ENCODE measurements at places on chromosomes 4 and X. TPM values are rescaled to one million over a fixed set of nuclear protein-coding genes. Genes with fewer than 3 reads are reported as not detected.

Gene VCX3A
- not detected for total RNA-seq

Gene KIAA1210
- not detected for total RNA-seq

GRCh38 chrX:46040001-46040400 lies 505.2 kb downstream of the ZNF674 start:
- H3K4me1 ChIP-seq, result no peaks in the 10 kb centered on the region
- no peaks in the 10 kb centered on the region for H3K27me3 ChIP-seq
- no peak for DNase-seq

GRCh38 chr4:83113429-83113786 lies 1.1 kb downstream of the PLAC8 start:
- no peaks in the 10 kb centered on the region for H3K36me3 ChIP-seq
- peaks cover 10% of the 10 kb centered on the region for H3K27me3 ChIP-seq
- no peak overlapping the region for H3K27ac ChIP-seq
- no peak overlapping the region for H3K4me3 ChIP-seq
- H3K4me1 ChIP-seq, result peaks cover 20% of the 10 kb centered on the region
- no peak for DNase-seq

DNA sequence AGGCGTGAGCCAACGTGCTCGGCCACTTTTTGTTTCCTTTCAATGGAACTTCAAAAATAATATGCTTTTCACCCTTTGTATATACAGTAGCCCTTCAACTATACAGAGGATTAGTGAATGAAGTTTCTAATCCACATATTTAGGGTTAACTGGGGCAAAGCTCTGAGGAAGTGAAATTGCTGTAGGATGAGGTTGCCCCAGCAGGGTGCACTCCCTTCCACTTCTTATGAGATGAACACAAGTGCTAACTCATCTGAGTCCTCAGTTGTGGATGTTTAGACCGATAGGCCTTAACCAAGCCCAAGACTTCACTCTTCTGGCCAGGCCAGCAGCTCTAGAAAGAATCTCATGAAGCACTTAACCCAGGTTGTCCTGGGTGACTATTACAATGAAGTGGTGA lies 29.1 kb upstream of the CT55 start:
- H3K36me3 ChIP-seq, result no peaks in the 10 kb centered on the region
- no peaks in the 10 kb centered on the region for H3K4me1 ChIP-seq
- no peak overlapping the region for H3K27ac ChIP-seq
- no peaks in the 10 kb centered on the region for H3K27me3 ChIP-seq

Gene TCEAL7
- total RNA-seq, result 16.5 TPM

- H3K27ac ChIP-seq, result no peak overlapping the region
- H3K36me3 ChIP-seq, result no peaks in the 10 kb centered on the region
- no peaks in the 10 kb centered on the region for H3K27me3 ChIP-seq
- no peak for DNase-seq
- no peaks in the 10 kb centered on the region for H3K4me1 ChIP-seq
- no peak overlapping the region for H3K4me3 ChIP-seq
These were observed 41.0 kb upstream of the JADE1 start for GRCh38 chr4:128768373-128768996.

DNA sequence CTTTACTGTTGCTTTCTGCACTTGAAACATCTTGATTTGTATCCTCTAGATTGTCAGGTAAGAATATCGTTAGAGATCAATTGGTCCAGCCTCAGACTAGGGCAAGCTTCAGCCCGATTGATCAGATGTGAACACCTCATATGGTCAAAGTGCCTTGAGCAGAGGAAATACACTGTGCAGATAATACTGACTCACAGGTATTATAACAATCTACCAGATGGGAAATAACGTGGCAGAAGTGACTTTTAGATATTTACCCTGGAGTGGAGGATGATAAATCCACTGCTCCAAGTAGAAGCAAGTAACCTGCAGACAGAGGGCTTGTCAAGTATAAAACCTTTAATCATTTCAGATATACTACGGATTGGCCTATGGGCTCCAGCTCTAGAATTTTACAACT lies 17.9 kb downstream of the VEGFC start:
- H3K4me3 ChIP-seq, result no peak overlapping the region
- no peak for DNase-seq
- H3K27ac ChIP-seq, result no peak overlapping the region
- no peaks in the 10 kb centered on the region for H3K4me1 ChIP-seq

GRCh38 chrX:56729152-56729850 lies at the start of gene NBDY:
Gene NBDY, plus strand, starts transcription at chrX:56729243. Its CDS starts 111 bp downstream, at chrX:56729354.
- H3K36me3 ChIP-seq, result no peaks in the 10 kb centered on the region
- peak; percentile 46 for DNase-seq
- H3K4me3 ChIP-seq, result peak within 1 kb of the TSS; percentile 80
- peak within 1 kb of the TSS; percentile 91 for H3K27ac ChIP-seq
- H3K27me3 ChIP-seq, result no peaks in the 10 kb centered on the region
- H3K4me1 ChIP-seq, result no peaks in the 10 kb centered on the region

DNA sequence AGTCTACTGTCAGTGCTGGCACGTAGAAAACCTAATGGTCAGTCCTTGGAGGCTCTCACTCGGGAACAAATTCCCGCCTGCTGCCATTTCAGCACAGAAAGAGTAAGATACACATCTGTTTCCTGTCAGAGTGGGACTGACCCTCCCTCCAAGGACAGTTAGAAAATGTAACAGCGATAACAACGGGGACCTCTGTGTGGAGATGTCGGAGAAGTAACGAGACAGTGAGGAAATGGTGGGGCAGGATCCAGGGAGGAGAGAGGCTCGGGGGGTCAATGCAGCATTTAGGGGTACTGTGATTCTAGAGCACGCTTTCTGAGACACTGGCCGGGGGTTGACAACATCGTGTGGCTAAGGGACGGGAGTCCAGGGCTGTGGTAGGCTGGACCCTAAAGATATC lies 36.0 kb upstream of the SORCS2 start:
- DNase-seq, result no peak
- H3K4me3 ChIP-seq, result no peak overlapping the region
- H3K27me3 ChIP-seq, result no peaks in the 10 kb centered on the region
- H3K27ac ChIP-seq, result no peak overlapping the region
- H3K4me1 ChIP-seq, result no peaks in the 10 kb centered on the region

Gene SYNPO2
- total RNA-seq, result 3.4 TPM

Gene GIMD1
- not detected for total RNA-seq

DNA sequence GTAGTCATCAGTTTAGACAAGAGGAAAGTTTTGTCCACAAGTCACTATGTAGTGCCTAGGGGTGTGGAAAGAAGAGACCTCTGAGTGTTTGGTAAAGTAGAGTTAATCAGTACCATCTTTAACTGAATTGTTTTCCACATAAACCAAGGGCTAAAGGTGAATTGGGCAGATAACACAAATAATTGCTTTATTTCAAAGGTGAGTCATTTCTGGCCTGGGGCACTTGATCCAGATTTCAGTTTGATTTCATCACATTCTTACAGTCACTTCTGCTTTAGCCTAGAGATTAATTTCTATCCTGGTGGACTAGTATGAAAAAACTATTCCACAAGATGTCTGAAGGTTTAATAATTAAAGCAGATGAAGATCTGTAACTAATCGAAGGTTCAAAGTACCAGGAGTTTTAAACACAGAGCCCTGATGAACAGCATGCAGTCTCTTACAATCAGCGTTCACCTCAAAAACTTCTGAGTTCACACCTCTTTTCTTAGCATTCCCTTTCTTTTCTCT lies 74.5 kb upstream of the BOD1L1 start:
- no peaks in the 10 kb centered on the region for H3K36me3 ChIP-seq
- H3K27ac ChIP-seq, result no peak overlapping the region
- DNase-seq, result no peak
- no peak overlapping the region for H3K4me3 ChIP-seq

Gene LRIT3
- 0.43 TPM for total RNA-seq

DNA sequence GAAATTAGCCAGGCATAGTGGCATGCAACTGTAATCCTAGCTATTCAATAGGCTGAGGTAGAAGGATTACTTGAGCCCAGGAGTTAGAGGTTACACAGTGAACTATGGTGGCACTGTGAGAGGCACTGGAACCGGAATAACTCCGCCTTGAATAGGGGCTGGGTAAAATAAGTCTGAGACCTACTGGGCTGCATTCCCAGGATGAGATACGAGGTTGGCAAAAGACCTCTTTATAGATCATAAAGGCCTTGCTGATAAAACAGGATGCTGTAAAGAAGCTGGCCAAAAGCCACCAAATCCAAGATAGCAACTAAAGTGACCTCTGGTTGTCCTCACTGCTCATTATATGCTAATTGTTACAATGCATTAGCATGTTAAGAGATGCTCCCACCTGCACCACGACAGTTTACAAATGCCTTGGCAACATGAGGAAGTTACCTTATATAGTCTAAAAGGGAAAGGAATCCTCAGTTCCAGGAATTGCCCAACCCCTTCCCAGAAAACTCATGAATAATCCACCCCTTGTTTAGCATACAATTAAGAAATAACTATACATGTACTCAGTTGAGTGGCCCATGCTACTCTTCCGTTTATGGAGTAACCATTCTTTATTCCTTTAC lies 88.6 kb downstream of the CENPC start:
- H3K4me1 ChIP-seq, result no peaks in the 10 kb centered on the region
- H3K27ac ChIP-seq, result no peak overlapping the region
- H3K27me3 ChIP-seq, result no peaks in the 10 kb centered on the region
- DNase-seq, result peak; percentile 39

DNA sequence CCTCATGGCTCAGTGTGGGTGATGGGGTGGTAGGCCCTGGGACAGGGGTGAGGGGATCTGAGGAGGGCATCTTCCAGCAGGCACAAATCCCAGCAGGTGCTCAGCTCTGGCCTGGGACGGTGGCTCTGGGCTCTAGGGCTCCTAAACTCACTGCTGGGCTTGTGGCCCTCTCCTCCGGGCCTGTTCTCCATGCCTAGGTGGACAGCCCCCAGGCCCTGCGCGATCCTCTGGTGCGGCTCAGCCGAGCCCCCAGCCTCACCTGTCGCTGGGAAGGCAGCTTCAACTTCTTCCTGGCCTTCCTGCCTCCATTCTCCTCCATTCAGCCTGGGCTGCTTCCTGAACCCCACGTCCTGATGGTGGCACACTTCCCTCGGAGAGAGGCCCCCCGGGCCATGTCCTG lies 19.3 kb upstream of the FGFR3 start:
- no peaks in the 10 kb centered on the region for H3K27me3 ChIP-seq
- peaks cover 18% of the 10 kb centered on the region for H3K4me1 ChIP-seq
- H3K27ac ChIP-seq, result no peak overlapping the region
- H3K4me3 ChIP-seq, result no peak overlapping the region

DNA sequence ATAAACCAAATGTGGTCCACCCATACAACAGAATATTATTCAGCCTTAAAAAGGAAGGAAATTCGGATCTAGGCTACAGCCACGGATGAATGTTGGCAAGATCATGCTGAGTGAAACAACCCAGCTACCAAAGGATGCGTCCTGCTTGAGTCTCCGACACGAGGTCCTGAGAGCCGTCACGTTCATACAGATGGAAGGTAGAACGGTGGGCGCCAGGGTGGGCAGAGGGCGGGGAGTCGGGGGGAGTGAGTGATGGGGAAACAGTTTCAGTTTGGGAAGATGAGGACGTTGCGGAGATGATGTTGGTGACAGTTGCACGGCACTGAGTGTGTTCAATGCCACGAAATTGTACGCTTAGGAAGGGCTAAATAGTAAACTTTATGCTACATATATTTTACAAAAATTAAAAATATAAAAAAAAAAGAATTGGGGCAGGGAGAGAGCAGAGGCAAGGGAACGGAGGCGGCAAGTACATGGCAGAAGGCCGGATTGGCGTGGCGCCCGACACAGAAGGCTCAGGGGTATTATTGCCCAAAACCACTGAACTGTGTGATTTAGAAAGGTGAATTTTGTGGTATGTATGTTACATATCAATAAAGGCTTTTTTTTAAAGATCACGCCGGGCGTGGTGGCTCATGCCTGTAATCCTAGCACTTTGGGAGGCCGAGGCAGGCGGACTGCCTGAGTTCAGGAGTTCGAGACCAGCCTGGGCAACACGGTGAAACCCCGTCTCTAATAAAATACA lies 14.8 kb upstream of the MXD4 start:
- no peak for DNase-seq
- H3K4me1 ChIP-seq, result no peaks in the 10 kb centered on the region
- no peaks in the 10 kb centered on the region for H3K36me3 ChIP-seq
- no peak overlapping the region for H3K4me3 ChIP-seq
- H3K27me3 ChIP-seq, result no peaks in the 10 kb centered on the region
- H3K27ac ChIP-seq, result no peak overlapping the region

GRCh38 chr4:109046471-109047201 lies 255.8 kb downstream of the COL25A1 start:
- H3K36me3 ChIP-seq, result no peaks in the 10 kb centered on the region
- no peaks in the 10 kb centered on the region for H3K27me3 ChIP-seq
- H3K27ac ChIP-seq, result no peak overlapping the region
- no peak overlapping the region for H3K4me3 ChIP-seq

GRCh38 chrX:153864101-153864500 lies 21.9 kb downstream of the L1CAM start:
- no peaks in the 10 kb centered on the region for H3K36me3 ChIP-seq
- H3K4me1 ChIP-seq, result no peaks in the 10 kb centered on the region
- DNase-seq, result no peak
- H3K4me3 ChIP-seq, result no peak overlapping the region

Gene FAT1
- 124 TPM for total RNA-seq

- no peaks in the 10 kb centered on the region for H3K27me3 ChIP-seq
- peaks cover 25% of the 10 kb centered on the region for H3K4me1 ChIP-seq
- H3K4me3 ChIP-seq, result no peak overlapping the region
- H3K27ac ChIP-seq, result no peak overlapping the region
- DNase-seq, result peak; percentile 23
These were observed 82.9 kb downstream of the RTL5 start for GRCh38 chrX:72048510-72049455.

Gene SH3RF1
- 22.9 TPM for total RNA-seq

DNA sequence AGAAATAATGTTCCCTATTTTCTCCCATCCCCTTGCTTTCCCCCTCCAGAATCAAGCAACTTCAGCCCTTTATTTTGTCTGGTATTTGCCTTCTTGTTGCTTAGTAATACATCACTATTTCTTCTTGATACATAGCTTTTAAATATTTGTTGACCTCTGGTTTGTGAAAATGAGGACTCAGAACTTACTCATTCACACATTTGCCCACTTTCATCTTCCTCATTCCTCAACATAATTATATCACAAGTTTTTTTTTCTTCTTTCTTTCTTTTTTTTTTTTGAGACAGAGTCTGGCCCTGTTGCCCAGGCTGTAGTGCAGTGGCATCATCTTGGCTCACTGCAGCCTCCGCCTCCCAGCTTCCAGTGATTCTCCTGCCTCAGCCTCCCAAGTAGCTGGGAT lies 28.9 kb upstream of the NDUFC1 start:
- no peak overlapping the region for H3K27ac ChIP-seq
- H3K27me3 ChIP-seq, result no peaks in the 10 kb centered on the region
- no peak for DNase-seq
- peaks cover 13% of the 10 kb centered on the region for H3K4me1 ChIP-seq
- no peaks in the 10 kb centered on the region for H3K36me3 ChIP-seq

Gene TIGD4
- 1.7 TPM for total RNA-seq

Gene TMEM144
- 2.8 TPM for total RNA-seq

GRCh38 chrX:49838374-49838773 lies 9.3 kb downstream of the PAGE4 start:
- no peaks in the 10 kb centered on the region for H3K36me3 ChIP-seq
- no peaks in the 10 kb centered on the region for H3K27me3 ChIP-seq
- no peaks in the 10 kb centered on the region for H3K4me1 ChIP-seq
- H3K4me3 ChIP-seq, result no peak overlapping the region
- H3K27ac ChIP-seq, result no peak overlapping the region

Gene AMBN
- not detected for total RNA-seq
